ENCODE measurements at places on chromosomes 4 and X.
A peak's percentile ranks its signal among the peaks of the same experiment; 100 is the strongest.

DNA sequence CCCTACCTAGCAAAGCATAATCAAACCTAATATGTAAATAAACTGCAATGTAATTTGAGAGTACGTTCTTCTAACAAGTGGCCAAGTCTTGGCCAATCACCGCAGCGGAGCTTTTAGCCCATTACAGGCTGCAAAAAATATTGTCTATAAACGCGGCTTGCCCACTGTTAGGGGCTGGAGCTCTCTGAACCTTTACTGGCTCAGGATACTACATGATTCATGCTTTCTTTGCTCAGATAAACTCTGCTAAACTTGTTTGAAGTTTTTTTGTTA, 990 bp upstream of the HADH start:
- no peak for DNase-seq

DNA sequence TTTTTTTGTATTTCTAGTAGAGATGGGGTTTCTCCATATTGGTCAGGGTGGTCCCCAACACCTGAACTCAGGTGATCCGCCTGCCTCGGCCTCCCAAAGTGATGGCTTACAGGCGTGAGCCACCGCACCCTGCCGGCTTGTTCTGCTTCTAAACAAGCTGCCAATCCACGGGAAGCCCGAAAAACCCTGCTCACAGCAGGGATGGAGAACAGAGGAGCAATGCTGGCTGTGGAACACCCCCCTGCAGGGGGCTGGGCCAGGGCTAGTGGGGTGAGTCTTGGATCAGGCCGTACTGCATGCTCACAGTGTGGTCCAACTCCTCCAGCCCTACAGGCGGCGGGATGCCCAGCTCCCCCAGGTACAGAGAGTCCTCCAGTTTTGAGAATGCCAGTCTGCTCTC, 38.1 kb upstream of the ARHGAP6 start:
- no peak for DNase-seq

GRCh38 chrX:29724316-29724715, 491.0 kb upstream of the MAGEB2 start:
- DNase-seq: no peak

DNA sequence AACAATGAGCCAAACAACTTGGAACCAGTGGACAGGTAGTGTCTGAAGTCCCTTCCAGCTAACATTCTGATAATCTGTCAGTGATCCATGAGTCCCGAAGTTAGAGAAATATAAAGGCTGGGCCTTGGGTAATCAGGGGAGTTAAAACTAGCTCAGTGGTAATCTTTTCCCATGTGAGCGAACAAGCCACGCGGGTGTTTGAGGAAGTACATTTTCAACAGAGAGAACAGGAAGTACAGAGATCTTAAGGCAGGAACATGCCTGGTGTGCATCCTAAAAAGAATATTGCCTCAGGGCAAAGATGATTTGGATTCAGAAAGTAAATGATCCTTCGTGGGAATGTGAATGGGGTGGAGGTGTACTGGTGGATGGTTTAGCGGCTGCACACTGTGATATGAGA, 42.9 kb downstream of the FNIP2 start:
- peak; percentile 44 for DNase-seq

- no peak for DNase-seq
Observed at GRCh38 chr4:7383266-7383665, 51.5 kb downstream of the PSAPL1 start.

- no peak for DNase-seq
Observed at GRCh38 chr4:94544811-94545210, 93.1 kb downstream of the PDLIM5 start.

GRCh38 chr4:86848732-86849619, at the start of gene SLC10A6:
Gene SLC10A6, minus strand, starts transcription at chr4:86849384. Its CDS starts 269 bp downstream, at chr4:86849115.
- no peak for DNase-seq

DNA sequence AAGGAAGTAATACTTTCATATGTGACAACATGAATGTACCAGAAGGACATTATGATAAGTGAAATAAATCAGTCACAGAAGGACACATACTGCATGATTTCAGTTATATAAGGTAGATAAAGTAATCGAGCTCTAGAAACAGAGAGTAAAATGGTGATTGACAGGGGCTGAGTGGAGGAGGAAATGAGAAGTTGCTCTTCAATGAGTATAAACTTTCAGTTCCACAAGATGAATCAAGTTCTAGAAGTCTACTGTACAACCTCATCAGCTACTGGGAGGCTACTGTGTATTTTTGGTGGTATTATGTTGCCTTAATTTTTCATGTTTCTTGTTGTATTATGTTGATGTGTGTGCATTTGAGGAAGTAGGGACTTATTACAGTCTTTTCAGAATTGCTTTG, 270.9 kb upstream of the GRIA3 start:
- DNase-seq: no peak

DNA sequence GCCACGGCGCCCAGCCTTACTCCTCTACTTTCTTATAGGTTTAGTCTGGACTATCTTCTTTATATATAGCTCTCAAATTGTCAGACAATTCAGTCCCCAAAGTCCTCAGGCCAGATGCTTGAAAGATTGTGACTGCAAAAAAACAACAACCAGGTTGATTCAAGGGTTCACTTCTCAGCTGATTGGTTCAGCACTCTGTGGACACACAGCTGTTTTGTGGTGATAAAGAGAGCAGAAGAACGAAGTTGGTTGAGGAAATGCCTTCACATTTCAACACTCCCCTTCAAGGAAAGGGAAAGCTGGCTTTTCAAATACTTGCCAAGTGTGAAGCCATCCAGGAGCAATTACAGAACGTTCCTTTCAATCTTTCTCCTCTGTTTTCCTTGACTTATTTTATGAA, 166.8 kb downstream of the SHROOM3 start:
- DNase-seq: no peak

GRCh38 chr4:147090486-147090885, 144.8 kb upstream of the TTC29 start:
- no peak for DNase-seq

- no peak for DNase-seq
Observed at GRCh38 chrX:68363984-68364383, 69.3 kb downstream of the OPHN1 start.

DNA sequence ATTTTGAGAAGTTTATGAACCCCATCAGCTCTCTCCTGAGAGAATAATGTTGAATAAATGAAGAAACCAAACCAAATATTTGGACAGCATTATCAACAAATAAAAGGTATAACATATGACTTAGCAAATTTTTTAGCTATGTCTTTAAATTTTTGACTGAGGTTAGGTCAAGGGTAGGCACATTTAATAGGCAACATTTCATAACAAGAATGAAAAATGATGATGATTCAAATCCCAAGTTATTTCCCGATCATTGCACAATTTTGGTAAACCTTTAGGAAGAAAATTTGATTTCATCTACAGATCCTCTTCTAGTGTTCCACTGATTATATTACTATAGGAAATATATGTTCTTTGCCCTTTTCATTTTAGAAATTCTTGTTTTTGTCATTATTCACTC, 123.7 kb upstream of the TLR3 start:
- DNase-seq: no peak

Measured in mucosa of gallbladder (tissue), 1 donor.